WERI-Rb-1 (cell line): ENCODE measurements at places on chromosomes 2 and 18.

GRCh38 chr2:77395011-77395410 is 127.2 kb downstream of the LRRTM4 start:
- DNase-seq = no peak

GRCh38 chr2:40420478-40420877 is 31.4 kb downstream of the SLC8A1 start:
- no peak for DNase-seq

GRCh38 chr2:16202266-16203020 is 262.1 kb downstream of the MYCN start:
- no peak for DNase-seq

GRCh38 chr2:217360111-217360510 is 500.2 kb upstream of the TNP1 start:
- DNase-seq = no peak

GRCh38 chr2:171410101-171410500 is 23.7 kb downstream of the METTL8 start:
- DNase-seq = no peak

- DNase-seq = no peak
Observed at GRCh38 chr2:158179660-158180059, 78.0 kb downstream of the UPP2 start.

GRCh38 chr2:24813691-24814137 is 20.5 kb downstream of the CENPO start:
- DNase-seq = no peak

GRCh38 chr2:202095235-202095634 is 22.2 kb downstream of the KIAA2012 start:
- no peak for DNase-seq

DNA sequence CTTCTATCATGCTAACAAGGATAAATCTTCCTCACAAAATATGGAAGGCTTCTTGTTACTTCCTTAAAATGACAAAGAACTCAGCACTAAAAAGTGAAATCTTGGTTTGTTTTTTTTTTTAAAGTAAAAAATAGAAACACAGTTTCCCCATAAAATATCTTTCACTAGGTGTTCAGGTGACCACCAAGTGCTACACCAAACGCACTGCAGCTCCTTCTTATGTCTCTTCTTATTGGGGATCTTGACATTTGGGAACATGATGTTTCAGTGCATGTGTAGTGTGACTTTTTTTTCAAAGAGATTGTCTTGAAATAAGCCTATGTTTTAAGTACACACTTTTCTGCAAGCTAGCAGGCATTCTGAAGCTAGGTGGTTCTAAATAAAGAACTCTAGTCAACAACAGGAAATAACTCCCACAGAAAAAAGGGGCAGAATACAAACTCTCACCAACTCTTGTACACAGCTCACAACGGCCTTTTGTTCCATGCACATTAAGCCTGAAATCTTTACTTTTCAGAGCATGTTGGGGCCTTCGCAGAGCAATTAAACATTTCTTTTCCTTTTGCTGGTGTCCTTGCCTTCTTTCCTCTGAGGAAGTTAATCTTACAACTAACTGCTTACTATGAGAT is 13.2 kb upstream of the SERTAD2 start:
- no peak for DNase-seq

DNA sequence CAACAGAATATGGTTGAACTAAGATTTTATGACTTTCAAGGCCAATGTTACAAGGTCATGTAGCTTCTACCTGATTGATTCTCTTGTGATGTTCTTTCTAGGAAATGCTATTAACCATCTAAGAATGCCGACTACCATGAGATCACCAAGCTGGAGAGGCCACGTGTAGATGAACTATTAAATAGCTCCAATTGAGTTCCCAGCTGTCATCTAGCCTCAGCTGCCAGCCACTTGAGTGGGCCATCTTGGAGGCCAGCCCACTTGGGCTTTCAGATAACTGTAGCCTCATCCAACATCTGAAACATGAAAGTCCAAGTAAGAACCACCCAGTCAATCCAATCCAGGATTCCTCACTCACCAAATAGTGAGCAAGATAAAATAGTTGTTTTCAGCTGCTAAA is 376.9 kb upstream of the TMEFF2 start:
- DNase-seq = no peak

DNA sequence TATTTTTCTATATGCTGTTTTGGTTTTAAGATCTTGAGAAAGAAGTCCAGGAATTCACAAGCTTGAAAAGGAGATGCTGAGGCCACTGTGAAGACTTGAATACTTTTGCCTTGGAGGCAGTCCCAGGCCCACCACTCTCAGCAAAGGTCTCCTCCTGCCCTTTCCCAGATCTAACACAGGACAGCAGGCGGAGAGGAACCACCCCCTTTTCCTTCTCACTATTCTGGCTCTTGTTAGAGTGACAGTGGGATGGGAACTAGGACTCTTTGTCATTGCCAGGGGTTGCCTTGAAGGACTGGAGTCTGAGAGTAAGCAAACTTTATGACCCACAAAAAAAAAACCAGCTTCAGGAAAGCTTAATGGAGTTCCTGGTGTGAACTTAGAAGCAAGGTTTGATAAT is 54.7 kb downstream of the E2F6 start:
- no peak for DNase-seq

DNA sequence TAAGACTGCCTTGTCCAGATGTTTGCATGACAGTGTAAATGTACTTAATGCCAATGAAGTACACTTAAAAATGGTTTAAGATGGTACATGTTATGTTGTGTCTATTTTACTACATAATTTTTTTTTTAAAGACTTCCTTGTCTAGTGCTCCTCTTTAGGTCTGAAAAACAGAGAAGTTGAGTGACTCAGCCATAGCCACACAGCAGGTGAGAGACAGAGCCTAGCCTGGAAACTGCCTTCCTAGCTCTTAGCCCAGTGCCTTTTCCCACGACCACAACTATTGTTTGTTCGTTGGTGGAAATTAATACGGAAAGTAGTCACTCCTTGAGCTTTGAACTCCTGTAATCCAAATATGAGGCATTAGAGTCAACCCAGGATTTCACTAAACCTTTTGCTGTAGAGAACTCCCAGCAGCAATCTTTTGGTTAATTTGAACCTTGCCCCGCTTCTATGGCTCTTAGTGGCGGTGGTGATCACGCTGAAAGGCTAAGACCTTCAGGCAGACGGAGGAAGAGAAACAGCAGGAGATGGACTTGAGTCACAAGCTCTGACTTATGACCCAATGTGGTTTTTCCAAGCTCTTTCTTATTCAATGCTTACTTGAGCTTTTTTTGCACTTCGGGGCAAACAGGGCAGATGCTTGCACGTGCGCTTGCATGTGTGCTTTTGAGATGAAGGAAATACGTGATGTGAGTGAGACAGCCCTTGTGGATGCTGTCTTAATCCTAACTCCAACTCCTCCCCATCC is 21.2 kb downstream of the TRIB2 start:
- DNase-seq = no peak

DNA sequence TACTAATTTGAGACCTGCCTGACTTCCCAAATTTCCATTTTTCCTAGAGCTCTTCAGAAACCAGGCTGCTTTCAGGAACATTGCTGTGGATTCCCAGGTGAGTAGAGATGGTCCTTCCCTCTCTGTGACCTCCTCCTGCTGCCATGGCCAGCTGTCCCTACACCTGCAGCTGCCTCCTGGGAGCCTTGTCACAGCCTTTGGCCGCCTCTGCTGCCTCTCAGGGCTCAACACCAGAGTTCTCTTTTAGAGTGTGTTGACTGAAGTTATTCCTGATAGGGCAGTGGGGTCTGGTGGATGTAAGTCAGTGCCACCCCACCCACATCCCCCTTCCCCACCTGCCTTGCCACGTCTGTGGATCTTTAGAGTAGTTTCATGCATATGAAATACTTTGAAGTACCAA is 22.9 kb downstream of the SPATS2L start:
- no peak for DNase-seq

DNA sequence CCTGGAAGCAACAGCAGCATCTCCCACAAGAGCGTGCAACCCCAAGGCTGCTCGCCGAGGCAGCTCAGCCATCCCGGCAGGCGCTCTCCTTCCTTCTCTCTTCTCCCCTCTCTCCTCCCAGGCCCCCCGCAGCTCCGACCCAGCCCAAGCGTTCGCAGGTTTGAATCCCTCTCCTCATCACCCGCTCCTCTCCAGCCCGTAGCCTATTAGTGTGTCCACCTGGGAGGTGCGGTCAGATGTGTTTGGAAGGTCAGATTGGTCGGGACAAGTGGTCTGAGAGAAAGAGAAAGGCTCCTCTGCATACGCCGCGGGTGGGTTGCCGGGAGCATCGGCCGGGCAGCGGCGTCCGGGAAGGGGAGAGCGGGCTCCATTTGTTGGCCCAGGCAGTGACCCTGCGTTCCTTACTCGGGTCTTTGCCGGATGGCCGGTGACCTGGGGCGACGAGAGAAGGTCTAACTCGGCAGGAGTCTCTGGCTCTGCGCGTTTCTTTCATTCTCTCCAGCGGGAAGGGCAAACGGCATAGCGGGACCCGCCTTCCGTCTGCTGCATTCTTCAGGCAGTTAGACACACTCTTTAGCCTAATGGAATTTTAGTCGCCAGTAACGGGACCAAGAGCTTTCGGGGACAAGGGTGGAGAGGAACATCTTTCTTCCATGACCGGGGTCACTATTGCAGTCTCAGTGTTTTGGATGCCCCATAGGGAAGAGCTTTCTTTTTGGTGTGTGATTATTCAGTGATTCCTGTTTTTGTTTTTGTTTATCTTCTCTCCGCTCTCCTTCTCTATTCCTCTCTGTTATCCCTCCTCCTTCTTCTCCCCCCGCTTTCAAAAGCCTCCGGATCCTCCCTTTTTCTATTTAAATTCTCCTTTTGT is 1.1 kb upstream of the TMEFF2 start:
- no peak for DNase-seq

DNA sequence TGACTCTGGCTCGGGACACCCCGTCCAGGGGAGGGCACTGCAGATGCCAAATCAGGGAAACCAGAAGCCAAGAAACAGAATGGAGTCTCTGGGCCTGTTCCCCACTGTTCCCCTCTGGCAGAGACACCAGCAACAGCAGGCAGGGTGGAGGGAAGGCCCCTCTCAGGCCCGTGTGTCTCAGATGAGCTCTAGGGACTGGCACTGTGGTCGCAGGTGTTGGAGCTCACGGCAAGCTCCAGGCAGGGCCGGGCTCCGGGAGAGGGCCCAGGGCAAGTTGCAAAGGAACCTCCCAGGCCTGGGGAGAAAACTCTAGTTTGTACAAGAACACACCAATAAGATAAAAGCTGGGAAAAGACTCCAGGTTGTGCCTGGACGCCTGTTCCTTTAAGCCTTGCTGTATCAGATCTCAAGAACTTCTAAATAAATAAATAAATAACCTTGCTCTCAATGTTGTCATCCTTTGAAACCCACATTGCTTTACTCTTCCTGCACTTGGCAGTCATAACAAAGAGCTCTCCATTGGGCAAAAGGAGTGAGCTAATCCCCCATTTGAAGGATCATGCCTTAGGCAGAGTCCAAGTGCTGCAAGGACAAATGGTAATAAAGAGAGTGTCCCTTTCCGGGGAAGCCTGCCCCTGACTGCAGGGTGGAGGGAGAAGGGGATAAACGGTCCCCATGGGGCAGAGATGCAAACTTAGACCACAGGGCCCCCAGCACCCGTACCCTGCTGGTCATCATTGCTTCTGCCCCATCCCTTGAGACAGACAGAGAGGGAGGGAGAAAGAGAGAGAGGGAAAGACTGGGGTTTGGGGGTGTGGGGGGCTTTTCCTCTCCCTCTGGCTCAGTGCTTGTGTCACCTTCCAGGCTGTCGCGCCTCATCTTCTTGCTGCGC is 33.3 kb downstream of the CNGA3 start:
- no peak for DNase-seq

- DNase-seq = no peak
Observed at GRCh38 chr18:23363865-23364570, 89.1 kb upstream of the RIOK3 start.

- DNase-seq = no peak
Observed at GRCh38 chr2:24471662-24472061, 19.4 kb upstream of the NCOA1 start.

- DNase-seq = no peak
Observed at GRCh38 chr2:20836521-20836920, 13.6 kb upstream of the LDAH start.

DNA sequence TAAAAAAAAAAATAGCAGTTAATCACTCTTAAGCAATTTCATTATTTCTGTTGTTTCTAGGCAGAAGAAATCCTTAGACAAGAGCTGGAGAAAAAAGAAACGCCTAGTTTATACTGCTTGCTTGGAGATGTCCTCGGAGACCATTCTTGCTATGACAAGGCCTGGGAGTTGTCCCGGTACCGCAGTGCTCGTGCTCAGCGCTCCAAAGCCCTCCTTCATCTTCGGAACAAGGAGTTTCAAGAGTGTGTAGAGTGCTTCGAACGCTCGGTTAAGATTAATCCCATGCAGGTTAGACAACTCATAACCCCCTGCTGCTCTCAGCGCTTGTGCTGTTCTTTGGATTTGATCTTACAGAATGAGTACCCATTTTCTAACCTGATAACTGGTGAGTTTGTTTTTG is 130.4 kb downstream of the TTC27 start:
- DNase-seq = no peak

- DNase-seq = no peak
Observed at GRCh38 chr2:230742781-230743180, 30.1 kb downstream of the CAB39 start.

DNA sequence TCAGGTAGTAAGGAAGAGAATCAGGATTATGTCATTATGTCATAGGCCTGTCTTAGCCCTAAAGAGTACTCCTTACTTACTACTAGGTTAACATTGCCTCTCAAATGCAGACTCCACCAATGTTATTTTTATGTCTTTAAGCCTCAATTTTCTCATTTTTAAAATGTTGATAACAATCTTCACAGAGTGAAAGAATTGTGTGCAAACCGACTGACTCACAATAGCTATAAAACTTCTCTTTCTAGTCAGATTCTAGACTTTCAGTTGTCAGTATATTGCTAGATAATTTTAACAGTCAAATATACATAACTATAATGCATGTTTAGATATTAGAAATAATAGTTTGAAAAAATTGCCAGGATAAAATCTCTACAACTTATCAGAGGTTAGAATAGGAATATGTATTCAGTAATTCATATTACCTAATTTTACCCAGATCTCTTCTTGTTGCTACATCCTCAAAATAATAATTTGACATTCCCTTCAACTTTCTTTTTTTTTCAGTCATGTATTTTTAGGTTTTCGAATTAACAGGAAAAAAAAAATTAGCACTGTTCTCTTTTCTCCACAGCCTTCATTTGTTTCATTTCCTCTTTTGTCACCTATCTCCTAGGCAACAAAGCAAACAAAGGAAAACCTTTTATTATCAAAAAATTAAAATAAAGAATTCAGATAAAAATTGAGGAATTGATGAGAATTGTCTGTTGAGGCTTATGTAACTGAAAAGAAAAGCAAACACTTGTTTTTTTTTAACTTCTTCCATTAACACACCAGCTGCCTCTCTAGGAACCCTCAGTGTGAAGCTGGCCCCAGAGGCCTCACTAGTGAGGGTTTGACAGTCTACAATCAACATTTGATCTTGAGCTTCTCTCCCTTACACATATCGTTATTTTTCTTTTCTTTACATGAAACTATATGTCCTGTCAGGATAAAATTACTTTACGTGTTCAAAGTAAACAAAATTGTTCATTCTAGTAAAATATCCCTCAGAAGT is 279.0 kb downstream of the CALCRL start:
- no peak for DNase-seq

DNA sequence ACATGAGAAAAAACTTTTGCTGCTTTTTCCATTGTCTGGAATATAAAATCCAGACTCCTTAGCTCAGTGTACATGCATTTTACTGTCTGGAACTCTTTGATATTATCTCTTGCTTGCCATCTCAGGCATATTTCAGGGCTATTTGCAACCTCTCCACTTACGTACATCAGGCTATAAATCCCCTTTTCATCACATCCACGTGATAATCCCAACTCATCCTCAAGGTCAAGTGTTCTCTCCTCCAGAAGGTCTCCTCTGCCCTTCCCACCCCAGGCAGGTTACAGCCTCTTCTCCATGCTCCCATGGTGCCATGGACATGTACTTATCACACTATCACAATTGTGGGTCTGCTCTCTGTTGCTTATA is 202.5 kb upstream of the RBMS1 start:
- no peak for DNase-seq
